ENCODE measurements at places on chromosomes 4 and X. TPM values are rescaled to one million over a fixed set of nuclear protein-coding genes. Genes with fewer than 3 reads are reported as not detected.

DNA sequence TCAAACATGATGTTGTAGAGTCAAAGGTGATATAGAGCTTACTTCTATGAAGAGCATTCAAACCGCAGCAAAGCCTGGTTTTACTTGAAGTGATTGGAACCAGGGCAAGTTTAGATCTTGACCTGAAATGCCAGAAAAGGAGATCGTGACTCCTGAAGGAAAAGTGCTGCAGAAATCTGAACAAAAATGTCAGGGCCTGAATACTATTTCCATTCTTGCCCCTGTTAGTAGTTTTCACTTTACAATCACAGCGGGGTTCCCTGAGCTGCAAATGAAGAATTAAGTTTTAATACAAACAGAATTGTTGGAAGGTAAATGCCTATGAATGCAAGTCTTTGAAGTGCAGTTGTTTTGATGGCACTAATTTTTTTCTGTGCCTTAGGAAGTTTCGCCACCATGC is 4.1 kb downstream of the SLIT2 start:
- no peak overlapping the region for H3K27ac ChIP-seq
- DNase-seq, result no peak
- H3K4me1 ChIP-seq, result peaks cover 15% of the 10 kb centered on the region

GRCh38 chr4:126448086-126448845 is 1133.5 kb downstream of the FAT4 start:
- H3K27me3 ChIP-seq, result no peaks in the 10 kb centered on the region
- H3K4me1 ChIP-seq, result no peaks in the 10 kb centered on the region
- H3K36me3 ChIP-seq, result no peaks in the 10 kb centered on the region
- H3K27ac ChIP-seq, result no peak overlapping the region
- no peak overlapping the region for H3K4me3 ChIP-seq

The CRMP1 gene
- total RNA-seq, result not detected

The SPON2 gene
- total RNA-seq, result 5.3 TPM

- no peak overlapping the region for H3K4me3 ChIP-seq
- no peaks in the 10 kb centered on the region for H3K36me3 ChIP-seq
- H3K4me1 ChIP-seq, result no peaks in the 10 kb centered on the region
- DNase-seq, result no peak
- H3K27me3 ChIP-seq, result no peaks in the 10 kb centered on the region
These were observed 45.6 kb upstream of the CCSER1 start for GRCh38 chr4:90081432-90082144.

The MID2 gene
- total RNA-seq, result 25.4 TPM

The H2BW2 gene
- not detected for total RNA-seq

DNA sequence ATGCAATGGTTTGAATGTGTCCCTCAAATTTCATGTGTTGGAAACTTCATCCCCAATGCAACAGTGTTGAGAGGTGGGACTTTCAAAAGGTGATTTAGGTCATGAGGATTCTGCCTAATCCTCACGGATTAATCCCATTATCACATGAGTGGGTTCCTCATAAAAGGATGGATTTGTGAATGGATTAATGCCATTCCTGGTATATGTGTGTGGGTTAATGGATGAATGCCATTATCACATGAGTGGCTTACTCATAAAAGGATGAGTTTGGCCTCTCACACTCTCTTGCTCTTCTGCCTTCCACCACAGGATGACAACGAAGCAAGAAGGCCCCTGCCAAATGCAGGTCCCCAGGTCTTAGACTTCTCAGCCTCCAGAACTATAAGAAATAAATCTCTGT is 30.5 kb upstream of the NEUROG2 start:
- H3K27me3 ChIP-seq, result no peaks in the 10 kb centered on the region
- no peak overlapping the region for H3K4me3 ChIP-seq
- DNase-seq, result no peak
- no peaks in the 10 kb centered on the region for H3K4me1 ChIP-seq

DNA sequence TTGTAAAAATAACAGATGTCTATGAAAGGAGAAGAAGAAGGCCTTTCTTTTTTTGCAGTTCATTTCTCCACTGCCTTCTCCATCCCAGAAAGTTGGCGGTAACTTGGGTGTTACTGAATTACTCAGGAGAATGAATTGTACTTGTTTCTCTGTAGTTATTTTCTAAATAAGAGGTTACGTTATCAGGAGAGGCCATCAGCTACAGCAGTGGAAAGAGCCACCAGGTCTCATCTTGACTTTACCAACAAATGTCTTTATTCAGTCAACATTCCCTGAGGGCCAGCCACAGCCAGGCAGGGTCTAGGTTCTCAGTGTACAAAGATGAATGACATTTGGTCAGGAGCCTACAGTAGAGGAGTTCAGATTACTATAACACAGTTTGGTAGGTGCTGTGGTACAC is 8.1 kb downstream of the HADH start:
- H3K4me3 ChIP-seq, result no peak overlapping the region
- DNase-seq, result no peak
- H3K36me3 ChIP-seq, result no peaks in the 10 kb centered on the region
- peaks cover 81% of the 10 kb centered on the region for H3K4me1 ChIP-seq
- no peaks in the 10 kb centered on the region for H3K27me3 ChIP-seq

The PAGE5 gene
- not detected for total RNA-seq

DNA sequence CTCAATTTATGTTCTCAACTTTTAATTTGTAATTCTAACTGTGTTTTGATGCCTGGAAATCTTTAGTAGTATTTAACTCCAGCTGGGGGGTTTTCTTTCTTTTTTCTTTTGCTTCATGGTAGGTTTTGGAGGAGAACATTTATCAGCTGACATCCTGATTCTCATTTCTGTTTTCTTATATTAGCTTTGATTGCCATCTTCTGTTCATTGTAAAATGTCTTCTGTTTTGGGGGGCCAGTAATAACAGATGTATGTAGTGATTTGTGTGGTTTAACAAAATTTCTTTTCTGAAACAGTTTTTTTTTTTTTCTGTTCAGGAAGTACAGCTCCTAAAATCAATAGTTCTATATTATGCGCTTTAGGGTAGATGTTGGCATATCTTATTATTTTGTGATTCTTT is 182.2 kb downstream of the GABRB1 start:
- no peaks in the 10 kb centered on the region for H3K27me3 ChIP-seq
- H3K36me3 ChIP-seq, result no peaks in the 10 kb centered on the region

GRCh38 chr4:6925357-6925836 is 15.8 kb downstream of the TBC1D14 start:
- H3K4me3 ChIP-seq, result no peak overlapping the region
- peak; percentile 55 for DNase-seq
- no peaks in the 10 kb centered on the region for H3K27me3 ChIP-seq
- peak overlapping the region; percentile 79 for H3K27ac ChIP-seq
- H3K4me1 ChIP-seq, result peaks cover 35% of the 10 kb centered on the region
- H3K36me3 ChIP-seq, result no peaks in the 10 kb centered on the region

The RHOH gene
- 0.26 TPM for total RNA-seq

- no peak overlapping the region for H3K4me3 ChIP-seq
- H3K27ac ChIP-seq, result no peak overlapping the region
- no peak for DNase-seq
- H3K27me3 ChIP-seq, result no peaks in the 10 kb centered on the region
- no peaks in the 10 kb centered on the region for H3K4me1 ChIP-seq
These were observed 92.0 kb downstream of the CHRDL1 start for GRCh38 chrX:110703641-110704040.

The SLC6A14 gene
- not detected for total RNA-seq

- H3K36me3 ChIP-seq, result no peaks in the 10 kb centered on the region
- no peak overlapping the region for H3K27ac ChIP-seq
- H3K4me3 ChIP-seq, result peak overlapping the region; percentile 32
These were observed 180.7 kb downstream of the GASK1B start for GRCh38 chr4:157992038-157992705.

GRCh38 chr4:185068837-185069236 is 50.5 kb downstream of the HELT start:
- DNase-seq, result no peak
- no peak overlapping the region for H3K27ac ChIP-seq
- H3K36me3 ChIP-seq, result no peaks in the 10 kb centered on the region
- H3K4me3 ChIP-seq, result no peak overlapping the region
- H3K4me1 ChIP-seq, result no peaks in the 10 kb centered on the region

The CT45A1 gene
- total RNA-seq, result not detected

DNA sequence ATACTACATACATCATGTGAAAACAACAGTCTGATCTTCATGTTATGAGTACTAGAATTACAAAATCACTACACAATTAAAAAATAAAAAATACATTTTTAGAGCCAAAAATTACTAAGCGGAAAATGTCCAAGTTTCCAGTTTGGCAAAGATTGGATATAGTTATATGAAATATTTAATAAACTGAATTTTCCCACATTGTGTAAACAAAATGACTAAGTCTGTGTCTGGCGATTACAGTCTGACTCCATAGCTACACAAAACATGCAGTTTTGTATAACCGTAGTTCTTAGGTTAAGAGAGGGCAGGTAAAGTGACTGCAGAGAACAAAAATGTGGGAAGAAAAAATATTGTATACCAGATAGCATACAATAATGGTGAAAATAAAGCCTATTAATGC is 59.2 kb upstream of the TMEM47 start:
- DNase-seq, result no peak
- no peaks in the 10 kb centered on the region for H3K36me3 ChIP-seq
- H3K4me1 ChIP-seq, result no peaks in the 10 kb centered on the region
- H3K27me3 ChIP-seq, result no peaks in the 10 kb centered on the region

The TMPRSS11F gene
- not detected for total RNA-seq

The TLR2 gene
- total RNA-seq, result 7.5 TPM

- no peaks in the 10 kb centered on the region for H3K27me3 ChIP-seq
- no peak overlapping the region for H3K27ac ChIP-seq
- no peaks in the 10 kb centered on the region for H3K36me3 ChIP-seq
- DNase-seq, result no peak
- no peaks in the 10 kb centered on the region for H3K4me1 ChIP-seq
These were observed 18.9 kb downstream of the FGF13 start for GRCh38 chrX:138692591-138692990.

DNA sequence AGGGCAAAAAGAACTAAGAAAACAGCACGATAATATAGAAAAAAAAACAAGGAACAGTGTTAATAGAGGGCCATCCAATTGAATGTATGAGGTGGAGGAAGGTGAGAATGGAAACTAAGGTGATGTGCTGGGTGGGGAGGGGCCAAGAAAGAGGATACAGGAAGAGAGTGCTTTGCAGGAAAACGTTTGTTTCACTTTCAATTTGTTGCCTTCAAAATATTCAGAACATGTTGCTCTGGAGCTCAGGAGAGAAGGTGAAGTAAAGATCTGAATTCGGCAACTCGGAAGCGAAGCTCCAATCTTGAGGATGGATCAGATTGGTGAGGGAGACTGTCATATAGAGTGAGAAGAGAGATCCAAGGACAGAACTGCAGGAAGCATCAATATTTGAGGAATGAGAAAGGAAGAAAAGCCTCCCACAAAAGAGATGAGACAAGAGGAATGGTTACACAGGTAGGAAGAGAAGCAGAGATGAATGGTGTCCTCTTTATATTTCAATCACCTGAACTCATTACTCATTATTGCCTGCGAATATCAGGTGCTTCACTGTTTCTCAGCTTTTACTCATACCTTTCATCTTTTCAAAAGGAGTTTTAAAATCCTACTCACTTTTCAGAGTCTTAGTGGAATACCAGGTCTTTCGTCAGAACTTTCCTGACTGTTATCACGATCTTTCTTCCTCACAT is 14.7 kb upstream of the SEC24D start:
- no peak for DNase-seq
- peak overlapping the region; percentile 47 for H3K4me3 ChIP-seq
- H3K4me1 ChIP-seq, result no peaks in the 10 kb centered on the region
- H3K27me3 ChIP-seq, result no peaks in the 10 kb centered on the region
- no peak overlapping the region for H3K27ac ChIP-seq

GRCh38 chr4:124018383-124019317 is 622.1 kb downstream of the SPRY1 start:
- H3K27ac ChIP-seq, result peak overlapping the region; percentile 76
- peaks cover 24% of the 10 kb centered on the region for H3K4me1 ChIP-seq
- peak; percentile 61 for DNase-seq
- H3K4me3 ChIP-seq, result no peak overlapping the region
- no peaks in the 10 kb centered on the region for H3K36me3 ChIP-seq
- no peaks in the 10 kb centered on the region for H3K27me3 ChIP-seq

DNA sequence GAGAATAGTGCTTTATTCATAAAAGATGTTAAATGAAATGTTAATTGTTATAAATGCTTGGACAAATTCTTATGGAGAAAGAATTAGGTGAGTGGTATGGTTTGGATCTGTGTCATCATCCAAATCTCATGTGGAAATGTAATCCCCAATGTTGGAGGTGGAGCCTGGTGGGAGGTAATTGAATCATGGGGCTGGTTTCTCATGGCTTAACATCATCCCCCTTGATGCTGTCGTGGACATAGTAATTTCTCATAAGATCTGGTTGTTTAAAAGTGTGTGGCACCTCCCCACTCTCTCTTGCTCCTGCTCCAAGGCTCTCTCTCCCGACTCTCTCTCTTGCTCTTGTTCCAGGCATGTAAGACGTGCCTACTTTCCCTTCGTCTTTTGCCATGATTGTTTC is 22.5 kb downstream of the GYPE start:
- no peaks in the 10 kb centered on the region for H3K27me3 ChIP-seq
- no peaks in the 10 kb centered on the region for H3K4me1 ChIP-seq
- no peak overlapping the region for H3K4me3 ChIP-seq
- H3K36me3 ChIP-seq, result no peaks in the 10 kb centered on the region
- no peak for DNase-seq

- H3K4me1 ChIP-seq, result peaks cover 32% of the 10 kb centered on the region
- no peak overlapping the region for H3K27ac ChIP-seq
- H3K36me3 ChIP-seq, result no peaks in the 10 kb centered on the region
These were observed 15.1 kb downstream of the PALLD start for GRCh38 chr4:168511780-168512489.

The FATE1 gene
- total RNA-seq, result not detected

The SPANXA2 gene
- not detected for total RNA-seq

The ZNF182 gene
- 2.2 TPM for total RNA-seq

GRCh38 chr4:4858527-4859324 is 739 bp upstream of the MSX1 start:
- no peaks in the 10 kb centered on the region for H3K36me3 ChIP-seq
- H3K4me1 ChIP-seq, result peaks cover 21% of the 10 kb centered on the region

The DIPK2B gene
- 12.8 TPM for total RNA-seq

- no peak for DNase-seq
These were observed 338 bp upstream of the KLHL2 start for GRCh38 chr4:165207016-165207430.

GRCh38 chrX:132669142-132669541 is 180.3 kb upstream of the MBNL3 start:
- H3K27ac ChIP-seq, result no peak overlapping the region
- DNase-seq, result no peak
- H3K4me1 ChIP-seq, result no peaks in the 10 kb centered on the region

GRCh38 chr4:14768449-14768848 is 233.8 kb upstream of the CPEB2 start:
- H3K27me3 ChIP-seq, result no peaks in the 10 kb centered on the region
- H3K27ac ChIP-seq, result no peak overlapping the region
- no peaks in the 10 kb centered on the region for H3K4me1 ChIP-seq
- no peak overlapping the region for H3K4me3 ChIP-seq
- H3K36me3 ChIP-seq, result no peaks in the 10 kb centered on the region

The NXF2 gene
- total RNA-seq, result not detected

DNA sequence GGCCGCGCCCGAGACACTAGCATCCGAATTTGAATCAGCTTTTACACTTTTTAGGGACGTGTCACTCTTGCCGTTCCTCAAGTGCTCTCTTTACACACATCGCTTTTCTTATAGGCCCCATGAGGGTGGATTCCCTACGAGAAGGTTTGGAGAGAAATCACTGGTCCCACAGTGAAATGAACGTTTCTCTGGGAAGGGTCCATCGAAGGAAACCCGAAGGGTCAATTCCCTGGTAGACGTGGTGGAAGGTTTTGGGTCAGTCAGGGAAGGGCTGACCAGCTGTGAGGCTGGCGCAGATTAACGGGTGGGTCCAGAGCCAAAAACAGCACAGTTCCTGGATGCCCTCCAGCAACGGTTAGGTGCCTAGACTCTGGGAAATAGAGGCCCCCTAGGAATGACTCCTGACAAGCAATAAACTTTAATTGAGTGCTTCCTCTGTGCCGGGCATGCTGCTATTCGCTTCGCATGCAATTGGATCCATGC is 35.9 kb downstream of the ETDC start:
- peaks cover 24% of the 10 kb centered on the region for H3K4me1 ChIP-seq
- peak; percentile 23 for DNase-seq
- peak overlapping the region; percentile 97 for H3K27ac ChIP-seq
- peaks cover 2% of the 10 kb centered on the region for H3K36me3 ChIP-seq
- peak overlapping the region; percentile 82 for H3K4me3 ChIP-seq

The PRDM5 gene
- total RNA-seq, result 1.3 TPM

The HTN1 gene
- not detected for total RNA-seq
